Activated naive CD8-positive, alpha-beta T cell treated with anti-CD3 and anti-CD28 coated beads, Interleukin-2, amount 50 U/mL, for 24 hours (primary cell): ENCODE measurements at places on chromosomes 16 and 17.

DNA sequence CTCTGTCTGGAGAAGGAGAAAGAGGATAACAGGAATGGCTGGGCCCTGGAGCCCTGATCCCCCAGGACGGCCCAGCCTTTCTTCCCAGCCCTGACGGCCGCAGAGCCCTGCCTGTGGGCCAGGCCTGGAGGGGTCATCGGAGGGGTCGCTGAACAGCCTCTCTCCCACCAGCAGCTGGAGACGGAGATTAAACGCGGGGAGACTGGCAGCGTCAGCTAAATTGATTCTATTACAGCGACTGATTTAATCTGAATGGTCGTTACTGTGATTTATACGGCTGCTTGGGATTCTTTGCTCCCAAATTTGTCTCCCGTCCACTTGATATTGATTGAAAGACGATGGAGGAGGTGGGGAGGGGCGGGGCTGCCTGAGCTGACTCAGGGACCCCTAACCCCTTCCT lies 7.1 kb upstream of the CDH15 start:
- no peaks in the 10 kb centered on the region for H3K36me3 ChIP-seq
- no peaks in the 10 kb centered on the region for H3K27me3 ChIP-seq
- H3K27ac ChIP-seq = no peak overlapping the region
- DNase-seq = no peak

GRCh38 chr17:32882734-32883133 lies 5.8 kb upstream of the MYO1D start:
- H3K4me3 ChIP-seq = no peak overlapping the region
- peaks cover 17% of the 10 kb centered on the region for H3K4me1 ChIP-seq
- H3K36me3 ChIP-seq = no peaks in the 10 kb centered on the region
- DNase-seq = peak; percentile 51
- peaks cover 22% of the 10 kb centered on the region for H3K27me3 ChIP-seq

- no peaks in the 10 kb centered on the region for H3K27me3 ChIP-seq
- H3K27ac ChIP-seq = peak overlapping the region; percentile 98
- H3K36me3 ChIP-seq = peaks cover 63% of the 10 kb centered on the region
- no peak for DNase-seq
- H3K4me1 ChIP-seq = peaks cover 60% of the 10 kb centered on the region
Observed at GRCh38 chr17:76734080-76734840, 2.9 kb downstream of the SRSF2 start.

DNA sequence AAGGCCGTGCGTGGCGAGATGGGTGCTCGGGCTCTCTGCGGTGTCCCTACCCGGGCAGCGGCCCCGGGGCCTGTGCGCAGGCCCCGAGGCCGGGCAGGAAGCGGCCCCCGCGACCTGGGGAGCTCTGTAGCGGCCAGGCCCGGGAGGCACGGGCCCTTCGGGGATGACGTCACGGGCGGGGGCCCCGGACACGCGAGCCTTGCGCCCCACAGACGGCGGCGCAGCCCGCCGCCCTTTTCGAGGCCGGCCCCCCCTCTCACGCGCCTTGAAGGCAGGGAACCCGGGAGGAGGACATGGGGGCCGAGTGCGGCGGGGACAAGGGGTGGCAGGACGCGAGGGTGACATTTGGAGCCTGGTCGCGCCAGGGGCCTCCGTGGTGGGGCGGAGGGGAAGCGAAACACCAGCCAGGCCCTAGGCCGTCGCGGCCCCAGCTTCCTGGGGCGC lies 1.1 kb downstream of the RAI1 start:
- no peaks in the 10 kb centered on the region for H3K27me3 ChIP-seq
- H3K36me3 ChIP-seq = peaks cover 1% of the 10 kb centered on the region
- peaks cover 34% of the 10 kb centered on the region for H3K4me1 ChIP-seq
- DNase-seq = peak; percentile 72

DNA sequence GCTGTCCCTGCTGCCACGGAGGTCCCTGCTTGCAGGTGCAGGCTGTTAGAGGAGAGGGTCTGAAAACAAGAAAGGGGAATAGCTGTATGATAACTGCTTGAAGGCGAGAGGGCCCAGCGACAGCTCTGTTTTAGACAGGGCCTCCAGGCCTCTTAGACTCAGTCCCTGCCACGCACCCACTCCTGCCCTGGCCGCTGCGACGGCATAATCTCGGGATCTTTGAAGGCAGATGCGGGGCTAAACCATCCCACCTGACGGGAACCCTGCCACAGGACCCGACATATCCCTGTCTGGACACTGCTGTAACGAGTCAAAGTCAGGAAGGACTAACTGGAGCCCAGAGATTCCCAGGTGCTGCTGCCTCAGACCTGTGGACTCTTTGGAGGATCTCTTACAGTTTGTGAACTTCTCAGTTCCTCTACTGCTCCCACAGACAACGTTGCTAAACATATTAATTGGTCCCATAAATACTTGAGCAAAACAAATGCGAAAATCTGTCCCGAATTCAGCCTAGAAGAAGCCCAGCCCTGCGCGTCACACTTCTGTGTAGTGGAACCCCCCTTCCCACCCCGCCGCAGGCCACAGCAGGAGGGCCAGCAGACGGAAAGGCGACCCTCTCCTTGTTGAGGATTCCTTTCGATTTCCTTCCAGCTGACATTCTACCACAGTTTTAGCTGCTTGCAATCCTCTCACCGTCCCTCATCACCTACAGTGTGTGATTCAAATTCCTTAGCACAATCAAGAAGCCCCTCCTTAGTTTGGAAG lies 998 bp upstream of the TMEM11 start:
- H3K27ac ChIP-seq = peak overlapping the region; percentile 71
- H3K4me3 ChIP-seq = peak overlapping the region; percentile 93

DNA sequence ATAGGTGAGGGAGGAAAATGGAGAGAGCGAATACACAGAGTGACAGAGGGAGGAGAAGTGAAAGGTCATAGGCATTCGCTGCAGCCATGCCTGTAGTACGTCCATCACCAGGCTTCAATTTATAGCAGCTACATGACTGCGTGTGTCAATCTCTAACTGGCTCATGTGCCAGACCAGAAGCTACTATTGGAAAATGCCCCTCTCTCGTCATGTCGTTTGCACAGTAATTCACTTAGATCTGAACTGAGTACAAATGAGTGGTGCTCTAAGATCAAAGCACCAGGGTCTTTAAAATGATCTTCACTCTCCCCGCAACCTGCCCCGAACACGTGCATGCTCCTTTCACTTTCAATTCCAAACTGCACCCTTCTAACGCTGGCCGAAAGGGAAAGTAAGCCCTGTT lies 51.3 kb downstream of the ADCY9 start:
- H3K27me3 ChIP-seq = no peaks in the 10 kb centered on the region
- H3K27ac ChIP-seq = peak overlapping the region; percentile 93
- H3K36me3 ChIP-seq = peaks cover 30% of the 10 kb centered on the region
- peak; percentile 31 for DNase-seq

DNA sequence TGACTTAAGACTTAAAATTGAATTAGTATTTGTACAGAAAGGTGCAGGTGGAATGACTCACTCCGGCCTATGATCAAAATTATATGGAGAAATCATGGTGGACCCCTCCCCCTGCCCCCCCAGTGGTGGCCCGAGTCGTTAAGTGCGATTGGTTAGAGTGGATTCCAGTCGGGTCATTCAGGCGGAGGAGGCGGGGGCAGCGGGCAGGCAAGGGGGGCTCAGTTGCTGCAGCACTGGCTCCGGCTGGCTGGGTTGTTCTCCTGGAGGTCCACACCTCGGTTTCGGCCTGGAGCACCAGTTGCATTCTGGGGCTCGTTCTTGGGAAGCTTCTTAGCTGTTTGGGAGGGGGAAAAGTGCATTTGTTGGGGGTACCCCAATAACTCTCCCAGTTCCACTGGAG lies 3.0 kb downstream of the HSPB9 start:
- peaks cover 38% of the 10 kb centered on the region for H3K36me3 ChIP-seq
- DNase-seq = no peak
- H3K4me1 ChIP-seq = peaks cover 15% of the 10 kb centered on the region
- H3K27me3 ChIP-seq = no peaks in the 10 kb centered on the region

GRCh38 chr16:57947261-57947660 lies 23.7 kb downstream of the CNGB1 start:
- H3K27me3 ChIP-seq = no peaks in the 10 kb centered on the region
- H3K36me3 ChIP-seq = no peaks in the 10 kb centered on the region
- H3K4me3 ChIP-seq = no peak overlapping the region
- no peak for DNase-seq
- no peak overlapping the region for H3K27ac ChIP-seq

GRCh38 chr16:84190731-84191388 lies at the start of gene ADAD2:
Gene ADAD2 (plus strand): TSS chr16:84191157. CDS start chr16:84191231, 74 bp downstream.
- peaks cover 20% of the 10 kb centered on the region for H3K4me1 ChIP-seq
- no peak within 1 kb of the TSS for H3K27ac ChIP-seq
- no peak within 1 kb of the TSS for H3K4me3 ChIP-seq

DNA sequence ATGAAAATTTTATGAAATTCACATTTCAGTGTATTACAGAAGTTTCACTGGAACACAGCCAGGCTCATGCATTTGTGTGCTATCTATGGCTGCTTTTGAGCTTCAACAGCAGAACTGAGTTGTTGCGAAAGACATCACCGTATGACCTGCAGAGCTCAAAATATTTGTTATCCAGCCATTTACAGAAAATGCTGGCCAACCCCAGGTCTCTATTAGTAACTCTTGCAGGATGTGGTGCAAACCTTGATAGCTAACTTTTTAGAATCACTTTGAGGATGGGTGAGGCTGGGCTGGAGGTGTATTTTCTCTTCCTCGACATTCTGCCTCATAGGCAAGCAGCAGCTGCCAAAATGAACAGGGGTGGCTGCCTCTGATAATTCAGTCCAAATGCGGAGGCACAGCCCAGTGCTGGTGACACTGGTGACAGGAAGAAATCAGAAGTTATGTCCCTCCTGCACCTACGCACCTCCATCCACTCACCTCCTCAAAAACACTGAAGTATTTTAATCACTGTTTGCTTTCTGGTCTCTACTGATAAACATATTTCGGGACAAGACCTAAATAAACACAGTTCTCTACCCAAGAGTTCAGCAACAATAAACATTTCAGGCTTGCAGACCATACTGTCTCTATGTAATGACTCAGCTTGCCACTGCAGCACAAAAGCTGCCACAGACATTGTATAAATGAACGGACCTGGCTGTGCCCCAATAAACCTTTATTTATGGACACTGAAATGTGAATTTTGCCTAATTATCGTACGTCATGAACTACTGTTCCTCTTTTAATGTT lies 28.5 kb downstream of the ARHGAP17 start:
- no peak overlapping the region for H3K4me3 ChIP-seq
- peaks cover 12% of the 10 kb centered on the region for H3K36me3 ChIP-seq
- no peak overlapping the region for H3K27ac ChIP-seq

DNA sequence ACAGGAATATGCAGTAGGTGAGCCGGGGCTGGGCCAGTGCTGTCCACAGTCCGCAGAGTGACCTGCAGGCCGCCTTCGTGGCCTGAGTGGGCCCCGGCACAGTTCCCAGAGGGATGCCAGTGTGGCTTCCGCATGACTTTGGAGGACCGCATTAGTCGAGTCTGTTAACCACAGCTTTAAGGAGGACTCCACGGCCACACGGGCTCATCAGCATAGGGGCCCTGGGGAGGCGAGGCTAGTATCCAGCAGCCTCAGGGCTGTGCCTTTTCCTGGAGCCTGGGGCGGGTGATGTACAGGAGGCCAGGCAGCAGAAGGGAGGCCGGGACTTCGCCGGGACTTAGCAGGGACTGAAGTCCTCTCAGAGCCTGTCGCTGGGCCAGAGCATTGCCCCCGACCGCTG lies 13.2 kb downstream of the TSC2 start:
- H3K4me1 ChIP-seq = peaks cover under 1% of the 10 kb centered on the region
- no peaks in the 10 kb centered on the region for H3K27me3 ChIP-seq
- no peak for DNase-seq
- H3K27ac ChIP-seq = no peak overlapping the region

GRCh38 chr17:49051269-49051668 lies 54.1 kb downstream of the IGF2BP1 start:
- peaks cover 4% of the 10 kb centered on the region for H3K27me3 ChIP-seq
- no peak overlapping the region for H3K27ac ChIP-seq
- no peaks in the 10 kb centered on the region for H3K4me1 ChIP-seq
- DNase-seq = no peak
- H3K4me3 ChIP-seq = no peak overlapping the region

- peaks cover 29% of the 10 kb centered on the region for H3K27me3 ChIP-seq
- H3K27ac ChIP-seq = no peak overlapping the region
- no peaks in the 10 kb centered on the region for H3K36me3 ChIP-seq
Observed at GRCh38 chr17:72477491-72477890, 356.7 kb downstream of the SOX9 start.

DNA sequence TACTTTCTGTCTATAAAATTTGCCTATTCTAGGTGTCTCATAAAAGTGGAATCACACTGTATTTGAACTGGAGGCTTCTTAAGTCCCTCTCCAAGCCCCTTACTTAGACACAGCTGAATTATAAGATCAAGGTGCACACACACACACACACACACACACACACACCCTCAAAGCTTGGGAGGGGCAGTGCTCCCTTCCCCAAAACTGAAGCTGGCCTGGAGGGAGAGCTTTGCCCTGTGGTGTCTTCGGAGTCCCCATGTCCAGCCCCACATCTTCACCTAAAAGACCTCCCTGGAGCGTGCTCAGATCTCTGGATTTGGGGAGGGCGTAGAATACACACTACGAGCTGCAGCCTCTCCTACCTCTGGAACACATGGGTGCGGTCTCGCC lies 828 bp downstream of the EMP2 start:
- no peak overlapping the region for H3K4me3 ChIP-seq
- DNase-seq = no peak
- H3K36me3 ChIP-seq = no peaks in the 10 kb centered on the region
- peaks cover 54% of the 10 kb centered on the region for H3K27me3 ChIP-seq
- no peak overlapping the region for H3K27ac ChIP-seq

DNA sequence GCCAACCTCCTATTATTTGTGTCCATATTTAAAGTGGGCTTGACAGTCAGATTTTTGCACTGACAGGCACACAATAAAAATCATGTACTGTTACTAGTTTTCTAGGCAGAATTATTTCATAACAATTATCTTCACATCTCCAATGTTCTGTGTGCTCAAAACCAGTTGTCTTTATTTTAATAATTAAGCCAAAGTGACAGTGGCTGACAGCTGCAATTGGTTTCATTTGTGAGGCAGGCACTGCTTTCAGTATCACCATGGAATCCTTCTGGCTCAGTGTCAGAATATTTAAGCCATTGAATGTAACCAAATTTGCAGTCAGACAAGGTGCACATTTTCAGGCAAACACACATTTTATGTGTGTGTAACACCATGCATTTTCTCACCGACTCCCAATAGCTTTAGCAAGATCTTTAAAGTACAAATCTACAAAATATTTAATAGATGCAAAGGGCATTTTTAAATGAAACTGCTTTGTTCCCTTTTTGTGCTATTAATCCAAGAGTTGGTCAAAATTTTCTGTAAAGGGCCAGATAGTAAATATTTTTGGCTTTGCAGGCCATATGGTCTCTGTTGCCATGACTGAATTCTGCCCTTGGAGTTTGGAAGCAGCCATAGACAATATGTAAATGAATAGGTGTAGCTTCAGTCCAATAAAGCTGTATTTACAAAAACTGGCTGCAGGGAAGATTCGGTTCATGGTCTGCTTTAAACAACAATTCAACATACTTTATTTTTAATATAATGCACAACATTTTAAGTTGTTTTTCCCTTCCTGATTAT lies 486.0 kb downstream of the KCNJ2 start:
- DNase-seq = no peak
- H3K36me3 ChIP-seq = no peaks in the 10 kb centered on the region
- H3K4me3 ChIP-seq = no peak overlapping the region
- H3K27me3 ChIP-seq = no peaks in the 10 kb centered on the region
- no peak overlapping the region for H3K27ac ChIP-seq
